ENCODE measurements at places on chromosomes 11 and 22.

GRCh38 chr11:69654001-69654659 is 13.2 kb downstream of the CCND1 start:
- DNase-seq, result no peak

GRCh38 chr11:93652161-93652597 is 9.3 kb upstream of the CEP295 start:
- no peak for DNase-seq

- DNase-seq, result no peak
These were observed 45.7 kb upstream of the CTTN start for GRCh38 chr11:70352601-70353000.

- DNase-seq, result no peak
These were observed 569.5 kb downstream of the MN1 start for GRCh38 chr22:27232077-27232476.

DNA sequence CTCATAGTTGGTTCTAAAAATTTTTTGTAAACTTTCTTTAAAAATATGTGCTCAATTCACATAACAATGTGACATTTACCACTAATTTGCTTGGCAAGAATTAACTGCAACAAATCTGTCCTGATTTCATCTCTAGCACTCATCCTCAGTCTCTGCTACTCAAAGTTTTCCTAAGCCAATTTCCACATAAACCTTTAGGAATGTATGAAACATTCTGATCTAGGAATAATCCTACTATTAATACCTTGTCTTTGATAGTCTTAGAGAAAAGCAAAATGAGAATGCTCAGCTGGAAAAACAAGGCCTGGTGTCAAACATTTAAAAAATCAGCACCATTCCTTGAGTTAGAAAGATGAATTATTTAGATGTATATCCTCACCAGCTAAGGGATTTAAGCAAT is 114.3 kb downstream of the CD44 start:
- no peak for DNase-seq

GRCh38 chr22:44341431-44342346 is 28.9 kb upstream of the SHISAL1 start:
- no peak for DNase-seq
